ENCODE measurements at places on chromosomes 13 and 19. TPM values are rescaled to one million over a fixed set of nuclear protein-coding genes. Genes with fewer than 3 reads are reported as not detected.

The KLK14 gene
- total RNA-seq = not detected

DNA sequence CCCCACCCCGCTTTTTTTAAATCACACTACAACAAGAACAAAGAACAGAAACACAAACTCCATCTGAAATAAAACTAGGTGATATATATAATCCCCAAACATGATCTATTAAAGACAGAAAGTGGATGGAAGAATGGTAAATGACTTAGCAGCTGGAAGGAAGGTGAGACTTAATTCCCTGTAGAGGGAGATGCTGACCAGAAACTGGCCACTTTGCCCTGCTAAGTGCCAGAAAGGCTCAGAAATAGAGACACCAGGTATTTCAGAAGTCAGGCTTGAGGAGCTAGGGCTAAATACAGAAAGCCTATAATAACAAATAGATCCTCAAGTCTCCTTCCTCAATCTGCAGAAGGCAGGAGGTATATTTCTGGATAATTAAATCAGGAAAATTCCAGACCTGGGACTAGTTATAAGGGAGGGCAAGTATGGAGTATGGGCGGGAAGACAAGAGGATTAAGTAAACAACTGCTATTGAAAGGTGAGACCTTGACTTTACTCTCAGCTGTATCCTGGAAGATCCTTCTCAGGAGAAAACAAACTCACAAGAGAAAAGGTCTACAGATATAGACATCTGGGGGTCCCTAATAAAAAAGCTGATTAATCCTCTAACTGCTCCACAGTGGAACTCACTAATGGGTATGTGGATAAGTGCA, 32.2 kb downstream of the MTRF1 start:
- no peak for DNase-seq
- H3K27me3 ChIP-seq = no peaks in the 10 kb centered on the region
- no peak overlapping the region for H3K4me3 ChIP-seq
- no peak overlapping the region for H3K27ac ChIP-seq

- DNase-seq = no peak
- no peaks in the 10 kb centered on the region for H3K27me3 ChIP-seq
- no peaks in the 10 kb centered on the region for H3K36me3 ChIP-seq
- H3K27ac ChIP-seq = peak overlapping the region; percentile 9
- H3K4me1 ChIP-seq = peaks cover 8% of the 10 kb centered on the region
Observed at GRCh38 chr13:75724752-75725517, 88.8 kb downstream of the LMO7 start.

GRCh38 chr13:29498426-29499040, 97.0 kb downstream of the SLC7A1 start:
- DNase-seq = no peak
- H3K4me3 ChIP-seq = no peak overlapping the region
- no peaks in the 10 kb centered on the region for H3K36me3 ChIP-seq
- no peak overlapping the region for H3K27ac ChIP-seq
- peaks cover 9% of the 10 kb centered on the region for H3K4me1 ChIP-seq
- H3K27me3 ChIP-seq = peaks cover 41% of the 10 kb centered on the region

GRCh38 chr19:408441-408901, 476 bp downstream of the C2CD4C start:
- no peak for DNase-seq
- H3K27me3 ChIP-seq = peaks cover 41% of the 10 kb centered on the region
- H3K4me3 ChIP-seq = no peak overlapping the region
- H3K27ac ChIP-seq = no peak overlapping the region
- no peaks in the 10 kb centered on the region for H3K4me1 ChIP-seq
